ENCODE measurements at places on chromosomes 1 and 21.

DNA sequence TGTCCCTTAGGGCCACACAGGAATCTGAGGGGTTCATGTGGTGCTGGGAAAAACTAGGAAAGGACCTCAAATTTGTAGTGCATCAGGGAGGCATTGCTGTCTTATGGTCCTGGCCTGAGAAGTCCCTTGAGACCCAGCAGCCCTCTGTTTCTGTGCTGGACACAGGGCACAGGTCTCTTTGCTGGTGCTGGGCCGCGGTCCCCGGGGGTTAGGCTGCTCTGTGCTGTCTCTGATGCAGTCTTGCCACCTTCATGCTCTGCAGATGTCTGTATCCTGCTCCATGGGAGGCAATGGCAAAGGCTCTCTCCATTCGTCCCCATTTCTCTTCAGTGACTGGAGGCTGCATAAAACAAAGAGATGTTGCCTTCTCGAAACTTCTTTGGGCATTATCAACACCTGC is 13.0 kb downstream of the EDARADD start:
- DNase-seq, result no peak

DNA sequence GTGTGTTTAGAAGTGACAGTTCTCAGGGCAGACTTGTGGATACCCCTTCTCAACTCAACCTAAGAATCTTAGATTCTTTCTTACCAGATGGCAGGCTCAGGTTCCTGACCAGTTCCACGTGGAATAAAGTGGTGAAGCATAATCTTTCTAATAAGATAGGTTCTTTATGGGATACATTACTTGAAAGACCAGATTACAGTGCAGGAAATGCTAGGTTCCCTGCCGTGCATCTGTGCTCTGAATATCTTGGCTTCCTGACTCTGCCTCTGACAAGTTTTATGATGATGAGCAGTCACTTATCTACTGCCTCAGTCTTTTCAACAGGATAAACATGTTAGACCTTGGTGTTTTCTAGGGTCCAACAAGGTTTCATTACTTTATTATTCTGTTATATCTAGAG is 207.9 kb upstream of the CACYBP start:
- no peak for DNase-seq

DNA sequence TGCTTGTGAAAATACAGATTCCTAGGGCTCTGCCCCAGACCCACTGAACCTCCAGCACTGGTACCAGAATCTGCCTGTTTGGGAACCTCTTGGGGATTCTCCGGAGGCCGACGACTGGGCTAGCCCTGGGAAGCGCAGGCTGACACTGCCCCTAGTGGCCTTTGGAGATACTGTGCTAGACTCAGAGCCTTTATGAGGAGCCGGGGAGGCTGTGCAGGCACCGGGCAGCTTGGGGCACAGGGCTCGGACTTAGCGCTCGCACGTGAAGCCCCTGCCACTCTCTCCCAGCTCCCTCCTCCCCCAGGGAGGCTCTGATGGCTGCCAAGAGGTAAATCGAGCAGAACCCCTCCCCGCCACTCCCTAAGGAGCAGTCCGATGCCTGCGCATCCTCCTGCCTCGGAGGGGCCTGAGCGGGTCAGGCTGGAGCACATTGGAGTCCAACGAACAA is 144.6 kb upstream of the TNR start:
- DNase-seq, result peak; percentile 81

DNA sequence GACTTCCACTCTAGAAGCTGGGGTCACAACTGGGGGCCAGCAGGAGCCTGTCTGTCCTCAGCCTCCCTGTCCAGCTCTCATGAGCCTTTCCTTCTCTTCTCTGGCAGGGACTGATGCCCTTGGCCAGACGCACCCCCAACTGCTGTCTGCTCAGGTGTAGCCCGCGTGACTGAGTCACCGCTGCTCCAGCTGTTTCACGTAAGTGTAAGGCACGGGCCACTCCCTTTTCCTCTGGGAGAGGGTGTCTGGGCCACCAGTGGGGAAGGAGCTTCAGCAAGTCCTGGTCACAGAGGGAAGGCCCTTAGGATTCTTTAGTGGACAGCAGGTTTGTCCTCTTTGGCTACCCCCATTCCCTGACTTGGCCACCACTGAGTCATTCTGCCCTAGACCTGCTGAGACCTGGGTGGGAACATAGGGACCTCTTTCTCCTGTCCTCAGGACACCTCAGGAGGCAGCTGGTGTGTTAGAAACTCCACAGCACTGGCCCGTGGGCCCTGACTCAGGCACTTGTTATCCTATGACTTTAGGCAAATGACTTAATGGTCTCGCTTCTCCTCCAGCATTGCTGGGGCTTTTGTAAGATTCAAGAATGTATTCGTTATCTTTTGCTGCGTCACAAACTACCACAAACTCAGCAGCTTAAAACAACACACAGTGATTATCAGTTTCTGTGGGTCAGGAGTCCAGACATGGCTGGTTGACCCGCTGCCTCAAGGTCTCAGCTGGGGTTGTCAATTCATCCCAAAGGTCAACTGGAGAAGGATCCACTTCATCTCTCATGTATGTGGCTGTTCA is 64.8 kb downstream of the FAM163A start:
- DNase-seq, result no peak

DNA sequence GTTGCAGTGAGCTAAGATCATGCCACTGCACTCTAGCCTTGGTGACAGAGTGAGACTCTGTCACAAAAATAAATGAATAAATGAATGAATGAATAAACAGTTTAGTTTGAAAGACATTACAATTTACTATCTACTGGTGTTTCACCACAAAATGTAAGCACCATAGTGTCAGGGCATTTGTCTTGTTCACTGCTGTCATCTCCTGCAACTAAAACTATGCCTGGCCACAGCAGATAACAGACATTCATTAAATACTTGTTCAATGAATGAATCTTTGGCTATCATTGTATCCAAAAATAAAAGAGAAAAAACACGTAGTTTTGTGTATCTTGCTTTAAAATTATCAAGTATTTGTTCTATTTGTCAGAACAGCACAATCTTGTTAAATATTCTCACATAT is 32.5 kb downstream of the SASS6 start:
- no peak for DNase-seq

- no peak for DNase-seq
Observed at GRCh38 chr1:195113471-195113870, 1494.8 kb downstream of the KCNT2 start.

GRCh38 chr21:30962013-30962412 is 76.3 kb downstream of the KRTAP19-8 start:
- no peak for DNase-seq

GRCh38 chr1:29934255-29934772 is 698.0 kb downstream of the PTPRU start:
- no peak for DNase-seq

DNA sequence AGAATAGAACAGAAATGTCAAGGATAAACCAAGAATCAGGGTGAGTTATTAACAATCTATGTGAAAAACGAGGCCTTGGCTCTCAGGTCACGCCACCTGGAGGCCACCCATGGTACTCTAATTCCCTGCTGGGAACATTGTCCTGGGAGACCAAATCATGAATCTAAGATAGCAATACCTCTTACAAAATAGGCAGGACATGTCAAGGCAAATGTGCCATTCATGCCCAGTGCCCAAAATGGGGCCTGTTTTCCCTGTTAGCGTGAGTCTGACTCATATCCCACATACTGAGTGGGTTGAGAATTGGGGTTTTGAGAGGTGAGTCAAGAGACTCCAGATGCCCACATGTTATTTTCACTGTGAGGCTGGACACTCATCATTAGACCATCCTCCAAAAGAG is 380.8 kb downstream of the HHIPL2 start:
- no peak for DNase-seq

DNA sequence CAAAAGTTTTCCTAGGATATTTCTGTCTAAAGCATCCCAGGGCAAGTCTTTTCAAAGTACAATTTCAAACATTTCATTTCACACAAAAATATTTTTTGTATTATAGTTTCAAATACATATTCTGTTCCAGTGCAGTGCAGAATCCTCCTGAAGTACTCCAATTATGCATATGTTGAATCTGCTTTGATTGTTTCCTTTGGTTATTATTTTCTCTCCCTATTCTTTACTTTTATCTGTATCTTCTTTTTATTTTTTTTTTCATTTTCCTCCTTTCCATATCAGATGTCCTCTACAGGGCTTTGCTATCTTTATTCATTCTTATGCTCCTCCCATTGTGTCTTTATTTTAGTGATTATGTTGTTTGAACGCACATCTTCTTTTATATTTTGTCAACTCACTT is 274.8 kb downstream of the DPYD start:
- no peak for DNase-seq

DNA sequence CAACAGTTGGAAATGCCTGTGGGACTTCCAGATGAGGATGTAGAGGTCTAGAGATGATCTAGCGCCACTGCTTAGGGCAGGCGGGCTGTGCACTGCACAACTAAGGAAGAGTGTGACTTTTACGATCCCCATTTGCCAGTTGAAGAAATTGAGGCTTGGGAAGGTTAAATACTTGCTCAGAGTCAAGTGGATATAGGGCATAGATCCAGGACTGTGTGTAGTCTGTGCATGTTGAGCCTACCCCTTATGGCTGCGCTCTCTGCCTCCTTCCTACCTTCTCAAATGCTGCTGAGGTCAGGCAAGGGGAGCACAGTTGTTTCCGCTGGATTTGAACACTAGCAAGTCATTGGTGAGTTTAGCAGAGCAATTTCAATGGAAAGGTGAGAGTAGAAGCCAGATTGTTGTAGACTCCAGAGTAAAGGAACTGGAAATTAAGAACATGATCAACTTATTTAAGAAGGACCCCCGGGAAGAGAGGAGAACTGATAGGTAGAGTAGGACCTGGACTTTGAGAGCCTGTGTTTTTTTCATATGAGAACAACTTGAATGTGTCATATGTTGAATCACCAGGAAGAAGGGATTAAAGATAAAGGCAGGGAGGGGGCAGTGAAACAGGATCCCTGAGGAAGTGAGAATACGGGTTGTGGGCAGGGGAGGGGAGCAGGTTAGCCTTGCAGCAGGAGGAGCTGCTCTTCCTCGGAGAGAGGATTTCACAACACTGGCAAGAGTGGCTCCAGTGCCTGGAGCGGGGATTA is 2.7 kb downstream of the CAPN2 start:
- DNase-seq, result no peak

GRCh38 chr1:242754125-242754524 is 229.6 kb upstream of the PLD5 start:
- DNase-seq, result no peak

DNA sequence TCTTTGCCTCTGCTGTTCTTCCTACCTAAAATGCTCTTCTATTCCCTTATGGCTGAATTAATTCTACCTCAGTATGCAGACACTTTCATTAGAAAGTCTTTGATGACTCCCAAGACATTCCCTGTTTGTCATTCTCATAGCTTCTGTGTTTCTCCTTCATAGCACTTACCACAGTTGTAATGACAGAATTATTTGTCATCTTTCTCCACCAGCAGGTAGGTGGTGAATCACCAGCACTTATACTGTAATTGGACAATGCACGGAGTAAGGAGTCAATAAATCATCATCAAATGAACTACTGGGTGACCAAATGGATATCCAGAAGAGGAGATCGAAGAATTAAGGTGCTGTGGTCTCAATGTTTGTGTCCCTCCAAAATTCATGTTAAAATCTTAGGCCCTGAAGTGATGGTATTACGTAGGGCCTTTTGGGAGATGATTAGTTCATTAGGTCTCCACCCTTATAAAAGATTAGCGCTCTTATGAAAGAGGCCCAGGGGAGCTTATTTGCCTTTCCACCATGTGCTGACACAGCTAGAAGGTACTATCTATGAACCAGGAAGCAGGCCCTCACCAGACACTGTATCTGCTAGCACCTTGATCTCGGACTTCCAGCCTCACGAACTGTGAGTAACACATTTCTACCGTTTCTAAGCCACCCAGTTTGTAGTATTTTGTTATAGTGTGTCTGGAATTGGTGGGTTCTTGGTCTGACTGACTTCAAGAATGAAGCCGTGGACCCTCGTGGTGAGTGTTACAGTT is 2.4 kb upstream of the CCT8 start:
- no peak for DNase-seq

DNA sequence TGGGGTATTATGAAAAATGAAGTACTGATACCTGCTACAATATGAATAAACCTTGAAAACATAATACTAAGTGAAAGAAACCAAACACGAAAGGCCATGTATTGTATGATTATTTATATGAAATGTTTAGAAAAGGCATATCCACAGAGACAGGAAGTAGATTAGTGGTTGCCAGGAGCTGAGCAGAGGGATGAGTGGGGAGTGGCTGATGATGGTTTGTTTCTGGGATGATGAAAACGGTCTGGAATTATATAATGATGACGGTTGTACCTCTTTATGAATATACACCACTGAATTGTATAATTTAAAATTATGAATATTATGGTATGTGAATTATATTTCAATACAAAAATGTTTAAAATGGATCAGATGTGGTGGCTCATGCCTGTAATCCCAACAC is 63.8 kb upstream of the MPC2 start:
- DNase-seq, result no peak

DNA sequence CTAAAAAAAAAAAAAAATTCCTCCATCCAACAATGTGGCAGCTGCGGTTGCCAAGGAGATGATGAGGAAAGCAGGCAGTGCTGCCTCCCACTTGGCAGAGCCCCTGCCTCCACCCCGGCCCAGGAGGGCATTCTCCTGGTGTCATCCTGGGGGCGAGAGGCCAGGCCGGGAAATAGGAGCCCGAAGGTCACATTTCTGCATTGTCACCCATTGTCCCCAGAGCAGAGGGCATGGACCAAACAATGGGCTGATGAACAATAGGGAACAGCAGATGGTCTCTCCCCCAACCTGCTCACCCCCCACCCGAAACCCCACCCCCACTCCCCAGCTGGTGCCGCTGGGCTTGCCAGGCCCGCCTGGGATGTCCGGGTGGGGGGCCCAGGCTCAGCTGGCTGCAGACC is 37.3 kb downstream of the CAMK2N1 start:
- peak; percentile 69 for DNase-seq

DNA sequence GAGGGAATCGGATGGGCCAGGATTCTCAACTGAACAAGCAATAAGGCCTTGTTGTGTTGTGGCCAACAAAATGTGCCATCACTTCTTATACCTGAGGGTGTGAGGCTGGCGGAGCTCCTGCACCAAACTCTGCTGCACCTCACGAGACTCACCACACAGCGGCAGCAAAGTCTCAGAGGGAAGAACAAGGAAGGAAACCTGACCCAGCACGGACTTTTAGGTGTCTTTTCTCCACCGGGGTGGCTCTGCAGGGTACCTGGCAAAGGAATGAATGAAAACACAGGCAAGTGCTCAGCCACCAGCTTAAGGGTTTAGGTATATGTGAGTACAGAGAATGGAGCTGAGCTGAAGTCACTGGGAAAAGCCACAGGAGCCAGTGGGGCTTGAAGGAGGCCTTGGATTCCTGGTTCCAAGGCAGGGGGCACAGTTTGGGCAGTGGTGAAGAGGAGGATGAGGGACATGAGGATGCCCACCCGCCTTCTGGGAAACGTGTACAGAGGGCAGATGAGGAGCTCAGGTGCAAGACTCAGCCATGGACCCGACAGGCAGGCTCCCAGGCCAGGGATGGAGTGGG is 31.1 kb upstream of the HSD3B1 start:
- peak; percentile 33 for DNase-seq

All from retina (tissue), 1 donor.